ENCODE measurements at places on chromosomes 6 and 20.

DNA sequence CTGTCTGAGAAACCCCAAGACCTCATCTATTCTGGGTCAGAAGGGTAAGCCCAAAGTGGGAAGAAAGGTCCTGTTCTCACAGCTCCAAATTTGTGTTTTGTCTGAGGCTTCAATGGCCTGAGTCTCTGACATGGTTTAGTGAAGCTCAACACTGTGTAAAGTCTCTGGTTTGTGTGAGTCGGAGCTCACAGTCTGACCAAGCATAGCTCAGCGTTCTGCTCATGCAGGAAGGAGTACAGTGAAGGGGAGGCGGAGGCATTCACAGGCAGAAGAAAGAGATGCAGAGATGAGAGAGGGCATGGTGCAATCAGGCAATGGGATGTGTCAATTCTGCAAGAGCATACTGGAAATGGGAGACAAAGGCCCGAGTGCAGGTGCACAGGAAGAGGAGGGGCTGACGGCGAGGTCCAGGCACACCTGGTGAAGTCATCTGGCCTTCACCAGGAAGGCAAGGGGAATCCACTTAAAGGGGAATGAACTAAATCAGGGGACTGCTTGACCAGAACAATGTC is 463.0 kb upstream of the AGPAT4 start:
- DNase-seq: no peak

- no peak for DNase-seq
These were observed 76.3 kb downstream of the JARID2 start for GRCh38 chr6:15322184-15322583.

GRCh38 chr6:133964052-133964451 is 11.0 kb downstream of the TBPL1 start:
- DNase-seq: no peak

- no peak for DNase-seq
These were observed 119.0 kb upstream of the SAMD5 start for GRCh38 chr6:147389463-147389862.

All from keratinocyte (primary cell).